ENCODE measurements at places on chromosomes 16 and 17.

GRCh38 chr16:52545222-52545897 is 1.6 kb downstream of the TOX3 start:
- DNase-seq: no peak

- DNase-seq: peak; percentile 75
Measured at GRCh38 chr17:68184816-68185436, 62.9 kb upstream of the AMZ2 start.

DNA sequence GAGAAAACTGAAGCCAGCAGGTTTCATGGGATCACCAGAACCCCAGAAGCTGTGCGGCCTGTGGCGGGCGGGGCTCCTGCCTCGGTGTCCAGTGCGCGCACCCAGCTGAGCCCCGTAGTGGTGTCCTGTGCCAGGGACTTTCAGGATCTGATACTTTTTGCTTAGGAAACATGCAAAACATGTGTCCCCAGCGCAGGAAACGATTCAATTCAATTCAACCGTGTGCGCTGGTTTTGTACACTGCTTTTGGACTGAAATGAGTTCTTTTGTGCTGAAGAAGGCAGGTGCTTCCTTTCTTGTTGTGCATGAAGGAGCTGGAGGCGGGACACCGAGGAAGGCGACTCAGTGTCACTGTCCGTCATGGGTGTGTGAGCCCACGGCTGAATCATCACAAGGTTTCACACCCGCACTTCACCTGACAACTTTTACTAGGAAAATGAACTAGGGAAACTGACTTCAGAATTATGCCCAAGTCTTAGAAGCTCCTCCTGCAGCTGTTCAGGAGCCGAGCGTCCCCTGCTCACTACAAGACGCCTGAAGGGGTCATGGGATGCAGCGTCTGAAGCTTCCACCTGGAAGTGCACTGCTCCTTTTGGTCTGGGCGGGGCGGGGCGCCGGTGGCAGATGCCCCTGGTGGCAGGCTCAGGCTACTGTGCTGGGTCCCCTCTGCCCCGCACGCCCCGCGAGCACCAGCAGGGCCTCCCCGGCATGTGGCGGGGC is 31.4 kb upstream of the ZNF750 start:
- peak; percentile 89 for DNase-seq

DNA sequence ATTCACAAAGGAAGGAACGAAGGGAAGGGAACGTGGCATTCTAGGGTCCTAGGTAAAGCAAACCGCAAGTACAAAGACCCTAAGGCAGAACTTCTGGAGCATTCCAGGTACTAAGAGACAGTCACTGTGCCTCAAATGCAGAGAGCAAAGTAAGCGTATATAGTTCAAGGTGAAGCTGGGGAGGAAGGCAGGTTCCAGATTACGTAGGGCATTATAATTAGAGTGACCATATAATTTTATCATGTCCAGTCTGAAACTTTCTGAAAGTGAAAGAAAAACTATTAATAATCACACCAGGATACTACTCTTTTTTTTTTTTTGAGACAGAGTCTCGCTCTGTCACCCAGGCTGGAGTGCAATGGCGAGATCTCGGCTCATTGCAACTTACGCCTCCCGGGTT is 25.7 kb downstream of the METTL16 start:
- DNase-seq: no peak

DNA sequence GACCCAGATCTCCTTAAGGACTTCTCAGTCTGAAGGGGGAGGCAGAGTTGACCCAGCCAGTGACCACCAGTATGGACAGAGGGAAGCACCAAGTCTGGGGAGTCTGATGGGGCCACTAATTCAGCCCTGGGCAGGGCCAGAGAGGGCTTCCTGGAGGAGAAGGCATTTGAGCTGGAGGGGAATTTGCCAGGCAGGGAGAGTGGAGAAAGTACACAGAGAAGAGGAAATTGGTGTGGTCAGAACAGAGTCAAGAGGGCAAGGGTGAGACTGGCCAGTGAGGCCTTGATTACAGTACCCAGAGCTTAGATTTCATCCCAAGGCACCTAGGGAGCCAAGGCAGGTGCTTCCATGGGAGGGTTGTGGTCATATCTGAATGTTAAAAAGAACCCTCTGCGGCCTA is 36.3 kb downstream of the MYO15A start:
- DNase-seq: no peak

DNA sequence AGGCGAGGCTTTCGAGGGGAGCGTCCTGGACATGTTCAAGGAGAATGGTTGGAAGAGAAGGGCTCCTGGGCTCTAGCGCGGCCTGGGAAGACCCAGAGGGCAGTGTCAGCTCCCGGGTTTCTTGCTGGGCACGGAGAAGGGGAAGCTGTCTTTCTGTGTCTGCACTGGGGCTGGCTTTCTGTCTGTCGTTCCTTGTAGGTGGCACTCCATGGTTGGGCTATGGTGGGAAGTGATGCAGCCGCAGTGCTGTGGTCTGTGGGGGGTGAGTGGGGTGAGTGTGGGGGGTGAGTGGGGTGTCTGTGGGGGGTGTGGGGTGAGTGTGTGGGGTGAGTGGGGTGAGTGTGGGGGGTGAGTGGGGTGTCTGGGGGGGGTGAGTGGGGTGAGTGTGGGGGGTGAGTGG is 13.7 kb downstream of the RNF213 start:
- no peak for DNase-seq

- no peak for DNase-seq
Measured at GRCh38 chr16:72120026-72120425, 26.4 kb downstream of the DHX38 start.

DNA sequence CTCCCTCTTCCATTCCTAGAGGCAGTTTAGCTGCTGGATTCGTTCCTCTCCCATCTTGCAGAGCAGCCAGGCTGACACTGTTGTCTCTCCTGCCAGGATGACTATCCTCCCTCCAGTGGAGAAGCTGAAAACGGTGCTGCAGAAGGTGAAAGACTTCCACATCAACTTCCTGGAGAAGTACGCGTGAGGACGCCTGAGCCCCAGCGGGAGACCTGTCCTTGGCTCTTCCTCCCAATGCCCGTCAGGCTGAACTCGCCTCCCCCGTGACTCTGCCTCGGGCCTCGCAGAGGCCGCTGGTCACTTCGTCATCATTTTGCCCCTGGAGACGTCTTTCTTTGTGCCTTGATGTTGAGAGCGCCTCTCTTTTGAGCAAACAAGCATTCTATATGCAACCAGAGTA is 44.6 kb downstream of the GPT2 start:
- DNase-seq: no peak

DNA sequence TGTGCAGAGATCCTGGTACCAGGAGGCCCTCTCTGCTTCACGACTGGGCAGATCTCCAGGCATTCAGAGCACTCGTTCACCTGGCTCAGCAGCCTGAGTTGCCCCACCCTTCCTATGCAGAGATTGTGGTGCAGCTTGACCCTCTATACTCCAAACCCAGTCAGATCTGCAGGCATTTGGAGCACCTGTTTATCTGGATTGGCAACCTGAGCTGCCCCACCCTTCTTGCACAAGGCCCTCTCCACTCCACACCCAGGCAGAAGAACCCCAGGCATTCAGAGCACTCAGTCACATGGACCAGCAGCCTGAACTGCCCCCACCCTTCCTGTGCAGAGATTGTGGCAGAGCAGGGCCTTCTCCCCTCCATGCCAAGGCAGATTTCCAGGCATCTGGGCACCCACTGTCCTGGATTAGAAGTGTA is 88.4 kb upstream of the CDH5 start:
- no peak for DNase-seq

- DNase-seq: no peak
Measured at GRCh38 chr17:66330646-66331037, 28.2 kb downstream of the PRKCA start.

- DNase-seq: no peak
Measured at GRCh38 chr16:85222155-85222863, 110.0 kb upstream of the CIBAR2 start.

- no peak for DNase-seq
Measured at GRCh38 chr17:81398832-81399411, 3.7 kb downstream of the BAHCC1 start.

DNA sequence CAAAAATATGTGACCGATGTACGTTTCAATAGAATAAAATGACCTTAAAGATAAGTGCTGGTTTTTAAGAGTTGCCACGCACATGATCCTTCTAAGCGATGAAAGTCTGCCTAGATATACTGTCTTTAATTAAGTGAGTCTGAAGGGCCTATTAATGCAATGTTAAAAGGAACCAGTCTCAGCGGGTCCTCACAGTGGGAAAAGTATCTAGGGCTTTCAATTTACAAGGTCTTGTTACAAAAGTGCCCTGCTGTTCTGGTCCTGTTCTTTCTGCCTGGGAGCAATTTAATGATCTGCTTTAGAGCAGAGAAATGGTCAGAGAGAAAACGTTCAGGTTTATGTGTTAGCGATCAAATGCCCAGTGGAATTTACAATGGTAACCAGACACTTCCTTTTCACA is 864.0 kb downstream of the KCNJ2 start:
- no peak for DNase-seq

DNA sequence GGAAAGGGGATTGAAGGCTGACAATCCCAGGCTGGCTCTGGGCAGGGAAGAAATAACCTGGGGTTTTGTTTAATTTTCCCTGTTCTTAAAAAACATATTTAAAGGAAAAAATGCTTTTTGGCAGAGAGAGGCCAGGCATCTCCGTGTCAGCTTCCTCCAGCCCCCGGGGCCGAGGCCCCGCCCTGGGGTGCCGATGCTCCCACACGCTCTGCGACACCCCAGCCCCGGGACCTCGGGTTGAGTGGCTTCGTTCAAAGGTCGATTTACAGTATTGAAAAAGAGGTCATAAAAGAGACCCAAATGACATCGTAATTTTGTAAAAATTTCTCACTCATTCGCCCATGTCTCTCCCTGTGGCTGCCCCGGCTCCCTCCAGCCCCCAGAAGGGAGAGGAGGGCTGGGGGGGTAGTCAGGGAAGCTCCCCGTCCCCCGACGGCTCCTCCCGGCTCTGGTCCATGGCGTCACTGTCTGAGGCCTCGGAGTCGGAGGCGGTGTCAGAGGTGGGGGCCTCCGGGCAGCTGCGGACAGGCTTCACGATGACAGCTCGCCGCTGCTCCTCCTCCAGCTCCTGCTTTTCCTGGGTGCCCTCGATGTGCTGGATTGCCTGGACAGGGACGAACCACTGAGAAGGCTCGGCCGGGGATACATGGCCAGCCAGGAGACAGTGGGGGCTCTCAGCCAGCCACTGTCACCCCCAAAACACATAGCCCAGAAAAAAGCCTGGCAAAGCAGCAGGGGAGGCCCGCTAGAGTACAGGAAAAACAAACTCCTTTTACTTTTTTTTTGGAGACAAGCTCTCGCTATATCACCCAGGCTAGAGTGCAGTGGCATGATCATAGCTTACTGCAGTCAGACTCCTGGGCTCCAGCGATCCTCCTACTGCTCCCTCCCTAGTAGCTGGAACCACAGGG is 14.9 kb downstream of the TFAP4 start:
- no peak for DNase-seq

- peak; percentile 31 for DNase-seq
Measured at GRCh38 chr17:31919802-31920525, 16.8 kb upstream of the SUZ12 start.

DNA sequence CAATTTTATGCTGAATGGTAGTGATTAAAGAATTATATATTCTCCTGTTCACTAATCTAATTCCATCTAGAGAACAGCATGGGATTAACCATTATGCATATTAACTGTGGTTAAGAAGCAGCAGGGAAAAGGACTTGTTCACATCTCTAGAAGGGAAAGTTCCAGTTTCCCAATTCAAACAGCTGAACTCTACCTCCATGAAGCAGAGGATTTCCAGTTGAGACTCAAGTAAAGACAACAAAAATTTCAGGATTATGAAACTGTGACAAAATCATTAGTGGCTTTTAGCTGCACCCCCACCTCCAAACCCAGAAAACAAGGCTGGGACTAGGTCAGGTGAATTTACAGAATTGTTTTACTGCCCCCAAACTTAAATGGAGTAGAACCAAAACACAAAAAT is 73.6 kb downstream of the USP32 start:
- DNase-seq: no peak

DNA sequence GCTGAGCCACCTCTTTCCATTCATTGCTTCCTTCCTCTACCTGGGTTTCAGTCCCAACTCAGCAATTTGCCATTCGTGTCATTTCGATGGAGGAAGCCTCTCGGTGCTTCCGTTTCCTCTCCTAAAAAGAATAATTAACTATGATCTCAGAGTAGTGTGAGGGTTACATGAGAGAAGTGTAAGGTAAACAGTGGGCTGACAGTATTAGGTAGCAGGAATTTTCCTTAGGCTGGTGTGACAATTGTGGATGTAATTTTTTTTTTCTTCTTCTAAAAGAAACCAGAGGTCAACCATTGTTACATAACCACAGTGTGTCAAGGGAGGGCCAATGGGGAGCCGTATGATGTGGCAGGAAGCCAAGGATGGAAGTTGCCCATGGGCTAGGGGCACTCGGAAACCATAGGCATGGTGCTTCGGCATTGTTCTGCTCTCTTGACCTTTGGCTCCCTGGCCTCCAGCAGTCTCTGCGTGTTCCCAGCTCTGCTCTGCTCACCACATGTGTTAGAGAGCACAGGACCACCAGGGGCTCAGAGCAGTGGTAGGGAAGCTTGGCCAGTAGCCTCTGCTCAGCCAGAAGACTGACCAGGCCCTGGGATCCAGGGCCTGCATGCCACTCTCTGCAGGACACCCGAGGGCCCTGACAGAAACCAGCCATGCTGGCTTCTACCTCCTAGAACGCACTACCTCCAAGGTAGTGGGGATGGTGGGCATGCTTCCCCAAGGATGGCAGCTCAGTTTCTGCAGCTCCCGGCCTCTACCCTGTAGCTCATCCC is 2.0 kb upstream of the TOP2A start:
- DNase-seq: no peak

DNA sequence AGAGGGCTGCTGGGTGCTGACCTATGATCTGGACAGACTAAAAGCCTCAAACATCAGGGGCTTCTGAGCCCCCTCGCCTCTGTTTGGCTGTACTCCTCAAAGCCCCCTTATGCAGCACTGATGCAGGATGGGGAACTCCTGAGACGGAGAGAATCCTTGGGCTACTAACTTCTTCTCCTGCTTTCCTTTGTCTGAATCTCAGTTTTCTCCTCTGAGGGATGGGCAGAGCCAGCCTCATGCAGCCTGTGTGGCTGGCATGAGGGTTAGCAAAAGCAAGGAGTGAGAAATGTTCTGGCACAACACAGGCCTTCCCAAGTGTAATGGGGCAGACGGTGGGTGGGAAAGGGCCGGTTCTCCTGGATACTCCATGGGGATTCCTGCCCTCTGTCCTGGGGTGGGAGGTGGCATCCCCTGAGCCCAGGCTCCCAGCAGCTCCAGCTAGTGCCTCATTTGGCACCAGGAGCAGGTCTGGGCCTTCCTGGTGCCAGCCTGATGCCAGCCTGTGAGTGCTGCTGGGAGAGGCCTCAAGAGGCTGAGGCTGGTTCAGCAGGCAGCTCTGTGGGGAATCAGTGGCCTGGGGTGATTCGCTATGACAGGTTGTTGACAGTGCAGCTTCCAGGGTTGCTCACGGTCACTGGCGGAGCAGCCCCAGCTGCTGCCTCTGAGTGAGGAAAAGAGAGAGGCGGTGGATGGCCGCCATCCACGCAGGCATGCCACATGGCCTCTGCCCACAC is 4.0 kb upstream of the BRD7 start:
- no peak for DNase-seq

- no peak for DNase-seq
Measured at GRCh38 chr16:16101585-16101984, 121.7 kb downstream of the ABCC6 start.

GRCh38 chr17:66507103-66507923 is 204.9 kb downstream of the PRKCA start:
- no peak for DNase-seq

Data from GM13977 (cell line).